Kidney (tissue), 22 donors: ENCODE measurements at places on chromosomes 12 and 14.

DNA sequence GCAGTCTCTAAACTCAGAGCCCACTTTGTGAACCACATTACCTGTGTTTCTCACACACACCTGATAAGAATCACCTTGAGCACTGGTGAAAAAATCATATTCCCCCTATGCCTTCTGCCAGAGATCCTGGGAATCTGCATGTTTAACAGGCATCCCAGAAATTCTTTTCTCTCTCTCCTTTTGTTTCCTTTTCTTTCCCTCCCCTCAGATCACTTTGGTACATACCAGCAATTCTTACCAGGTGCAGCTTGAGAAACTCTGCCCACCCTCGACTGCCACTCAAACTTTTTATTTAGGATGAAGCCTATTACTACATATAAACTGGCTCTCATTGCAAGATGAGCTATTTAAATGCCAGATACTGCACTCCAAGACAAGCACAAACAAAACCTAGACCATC is 36.0 kb downstream of the HECTD4 start:
- no peak for DNase-seq

DNA sequence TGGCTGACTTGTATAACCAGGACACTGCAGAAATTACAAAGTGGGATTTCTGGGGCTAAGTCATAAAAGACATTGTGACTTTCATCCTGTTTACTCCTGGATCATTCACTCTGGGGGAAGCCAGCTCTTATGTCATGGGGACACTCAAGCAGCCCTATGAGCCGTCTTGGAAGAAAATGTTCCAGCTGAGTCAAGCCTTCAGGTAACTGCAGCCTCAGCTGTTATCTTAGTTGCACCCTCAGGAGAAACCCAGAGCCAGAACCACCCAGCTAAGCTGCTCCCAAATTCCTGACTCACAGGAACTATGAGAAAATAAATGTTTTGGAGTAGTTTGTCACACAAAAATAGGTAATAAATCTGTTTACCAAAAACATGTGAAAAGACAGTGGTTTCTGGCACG is 43.1 kb upstream of the GXYLT1 start:
- DNase-seq: no peak

GRCh38 chr14:54715239-54715638 is 148.3 kb downstream of the SAMD4A start:
- no peak for DNase-seq

DNA sequence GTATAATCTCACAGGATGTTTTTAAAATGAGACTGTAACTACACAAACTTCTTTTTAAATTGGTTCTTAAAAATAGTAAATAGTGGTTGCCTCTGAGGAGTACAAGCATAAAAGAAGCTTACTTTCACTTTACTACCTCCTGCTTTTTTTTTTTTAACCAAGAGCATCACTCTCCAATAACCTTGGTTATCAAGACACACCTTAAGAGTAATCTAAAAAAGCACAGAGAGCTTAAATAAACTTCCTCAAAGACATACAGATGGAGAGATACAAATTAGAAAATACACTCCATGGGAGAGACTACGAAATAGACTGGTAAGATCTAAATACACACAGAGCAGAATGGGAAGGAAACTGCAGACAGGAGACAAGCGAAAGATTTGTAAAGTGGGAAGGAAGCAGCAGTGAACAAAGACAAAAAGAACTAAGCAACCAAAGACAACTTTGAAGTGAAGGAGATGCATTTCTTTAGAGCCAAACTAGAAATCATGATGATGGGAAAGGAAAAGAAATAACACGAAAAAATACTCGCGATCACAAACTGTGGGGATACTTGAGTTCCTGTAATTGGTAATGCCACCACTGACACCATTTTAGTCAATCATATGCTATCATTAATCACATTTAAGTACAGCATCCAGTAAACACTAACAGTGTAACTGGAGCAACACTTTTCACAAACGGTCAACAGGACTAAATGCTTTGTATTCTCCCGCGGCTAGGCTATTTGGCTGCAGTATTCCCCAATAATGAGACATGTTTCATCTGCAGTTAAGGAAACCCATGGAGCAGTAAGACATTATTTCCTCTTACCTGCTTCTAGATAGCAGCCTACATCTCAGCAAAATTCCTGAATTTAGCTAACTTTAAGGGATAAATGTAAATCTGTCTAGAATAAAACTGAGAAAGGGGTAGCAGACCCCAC is 8.2 kb downstream of the SINHCAF start:
- DNase-seq: no peak

- no peak for DNase-seq
Observed at GRCh38 chr12:27618836-27619235, 77.4 kb upstream of the REP15 start.

GRCh38 chr14:75804570-75805275 is 143.7 kb downstream of the TTLL5 start:
- no peak for DNase-seq

GRCh38 chr14:57796556-57796955 is 69.3 kb downstream of the SLC35F4 start:
- DNase-seq: no peak

- no peak for DNase-seq
Observed at GRCh38 chr14:80979951-80980350, 24.5 kb downstream of the TSHR start.

GRCh38 chr12:107347261-107347660 is 253.9 kb upstream of the CRY1 start:
- no peak for DNase-seq

GRCh38 chr14:65304239-65304638 is 108.3 kb upstream of the FUT8 start:
- DNase-seq: no peak

DNA sequence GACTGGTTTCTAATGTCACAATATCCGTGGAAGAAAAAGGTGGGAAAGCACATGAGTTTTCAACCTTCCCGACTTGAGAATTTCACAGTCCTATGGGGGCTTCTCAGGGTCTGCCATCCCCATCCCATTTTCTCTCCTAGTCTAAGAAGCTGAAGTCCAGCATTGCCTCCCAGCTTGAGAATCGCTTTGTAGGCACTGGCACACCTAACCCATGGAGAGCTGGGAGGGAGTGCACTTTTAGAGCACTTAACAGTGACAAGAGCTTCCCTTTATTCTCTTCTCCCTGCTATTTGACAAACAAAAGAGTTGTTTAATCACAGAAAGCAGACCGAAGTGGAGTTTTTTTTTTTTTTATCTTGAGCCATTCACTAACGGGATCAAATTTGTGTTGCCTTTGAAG is 22.8 kb upstream of the SRRM4 start:
- DNase-seq: no peak

DNA sequence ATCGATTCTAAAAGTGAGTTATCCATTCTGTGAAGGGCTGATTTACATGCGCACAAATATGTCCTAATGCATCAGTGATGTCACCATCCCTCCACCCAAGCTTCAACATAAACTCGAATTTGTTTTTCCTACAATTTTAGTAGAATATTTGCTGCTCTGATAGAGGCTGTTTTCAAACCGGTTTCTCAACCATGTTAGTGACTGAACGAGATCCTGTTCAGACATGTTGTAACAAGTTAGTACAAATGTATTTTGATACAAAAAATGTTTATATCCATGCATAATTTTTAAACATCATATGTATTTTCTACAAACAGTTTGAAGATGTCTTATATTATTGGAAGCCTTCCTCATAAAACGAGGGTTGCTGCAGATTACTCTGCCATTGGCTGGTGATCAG is 12.7 kb upstream of the PRB2 start:
- DNase-seq: no peak
